LoVo (cell line): ENCODE measurements at places on chromosomes 5 and 9.

DNA sequence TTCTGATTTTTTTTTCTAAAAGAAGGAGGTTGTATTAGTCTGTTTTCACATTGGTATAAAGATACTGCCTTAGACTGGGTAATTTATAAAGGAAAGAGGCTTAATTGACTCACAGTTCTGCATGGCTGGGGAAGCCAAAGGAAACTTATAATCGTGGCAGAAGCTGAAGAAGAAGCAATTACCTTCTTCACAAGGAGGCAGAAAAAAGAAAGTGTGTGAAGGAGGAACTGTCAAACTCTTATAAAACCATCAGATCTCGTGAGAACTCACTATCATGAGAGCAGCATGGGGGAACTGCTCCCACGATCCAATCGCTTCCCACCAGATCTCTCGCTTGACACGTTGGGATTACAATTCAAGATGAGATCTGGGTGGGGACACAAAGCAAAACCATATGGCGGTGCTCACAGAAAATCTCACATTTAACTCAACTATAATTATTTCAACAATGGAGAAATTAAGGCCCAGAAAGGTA is 27.1 kb downstream of the DPYSL3 start:
- DNase-seq, result no peak

GRCh38 chr5:125277494-125278154 is 531.2 kb upstream of the ZNF608 start:
- peak; percentile 84 for DNase-seq

GRCh38 chr5:9947225-9947714 is 302.4 kb downstream of the ATPSCKMT start:
- DNase-seq, result no peak

- DNase-seq, result no peak
These were observed 130.1 kb downstream of the C9orf50 start for GRCh38 chr9:129490583-129491486.

DNA sequence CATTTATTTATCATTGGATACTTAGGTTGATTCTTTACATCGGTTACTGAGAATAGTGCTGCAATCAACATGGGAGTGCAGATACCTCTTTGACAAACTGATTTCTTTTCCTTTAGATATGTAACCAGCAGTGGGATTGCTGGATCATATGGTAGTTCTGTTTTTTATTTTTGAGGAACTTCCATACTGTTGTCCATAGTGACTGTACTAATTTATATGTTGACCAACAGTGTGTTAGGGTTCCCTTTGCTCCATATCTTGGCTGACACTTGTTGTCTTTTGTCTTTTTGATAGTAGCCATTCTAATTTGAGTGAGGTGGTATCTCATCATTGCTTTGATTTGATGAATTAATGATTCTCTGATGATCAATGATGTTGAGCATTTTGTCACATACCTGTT is 137.3 kb upstream of the PITX1 start:
- no peak for DNase-seq

DNA sequence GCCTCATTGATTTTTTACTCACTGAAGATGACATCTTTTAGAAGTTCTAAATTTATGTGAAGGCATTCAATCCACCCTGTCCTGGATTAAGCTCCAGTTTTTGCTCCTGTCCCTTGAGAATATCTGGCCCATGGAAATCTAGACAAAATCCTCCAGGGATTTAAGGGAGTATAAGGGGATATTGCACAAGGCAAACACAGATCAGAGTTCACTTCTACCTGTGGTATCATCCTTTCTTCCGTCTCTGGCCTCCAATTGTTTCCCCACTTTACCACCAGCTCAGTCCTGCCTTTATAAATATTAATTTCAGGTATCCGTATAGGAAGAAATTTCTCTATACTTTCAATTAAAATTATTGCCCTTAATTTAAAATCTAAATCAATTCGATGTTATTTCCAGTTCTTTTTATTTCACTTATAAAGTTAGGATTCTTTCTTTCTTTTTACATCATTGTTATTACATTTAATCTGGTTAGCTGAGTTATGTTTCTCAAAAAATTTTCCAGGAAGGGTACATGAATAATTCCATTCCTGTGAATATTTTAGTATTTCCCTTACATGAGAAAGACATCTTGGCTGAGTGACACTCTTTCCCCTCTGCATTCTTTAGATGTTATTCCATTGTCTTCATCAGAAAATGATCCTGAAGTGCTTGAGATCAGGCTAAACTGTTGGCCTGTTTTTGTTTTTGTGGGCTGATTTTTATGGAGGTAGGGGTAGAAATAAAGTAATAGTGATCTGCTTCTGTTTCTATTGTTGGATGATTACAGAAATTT is 194.3 kb upstream of the MAP3K1 start:
- DNase-seq, result no peak

- DNase-seq, result no peak
These were observed 46.5 kb downstream of the RETREG1 start for GRCh38 chr5:16570121-16570815.

DNA sequence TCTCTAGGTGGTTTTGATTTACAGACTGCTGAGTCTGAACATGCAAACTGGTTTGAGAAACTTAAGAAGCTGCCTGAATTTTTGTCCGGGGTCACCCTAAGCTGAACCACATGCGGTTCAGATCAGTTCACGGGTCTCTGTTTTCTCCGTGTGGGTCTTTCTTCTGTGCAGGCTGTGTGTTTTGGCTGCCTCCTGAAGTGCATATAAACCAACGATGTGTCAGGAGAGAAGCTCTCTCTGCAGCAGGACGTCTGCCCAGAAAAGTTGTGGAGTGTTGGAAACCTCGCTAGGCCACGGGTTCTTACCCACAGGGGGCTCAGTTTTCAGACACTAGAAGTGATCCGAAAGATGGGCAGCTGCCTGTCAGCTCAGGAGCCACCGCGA is 364.2 kb downstream of the IRX2 start:
- DNase-seq, result no peak

DNA sequence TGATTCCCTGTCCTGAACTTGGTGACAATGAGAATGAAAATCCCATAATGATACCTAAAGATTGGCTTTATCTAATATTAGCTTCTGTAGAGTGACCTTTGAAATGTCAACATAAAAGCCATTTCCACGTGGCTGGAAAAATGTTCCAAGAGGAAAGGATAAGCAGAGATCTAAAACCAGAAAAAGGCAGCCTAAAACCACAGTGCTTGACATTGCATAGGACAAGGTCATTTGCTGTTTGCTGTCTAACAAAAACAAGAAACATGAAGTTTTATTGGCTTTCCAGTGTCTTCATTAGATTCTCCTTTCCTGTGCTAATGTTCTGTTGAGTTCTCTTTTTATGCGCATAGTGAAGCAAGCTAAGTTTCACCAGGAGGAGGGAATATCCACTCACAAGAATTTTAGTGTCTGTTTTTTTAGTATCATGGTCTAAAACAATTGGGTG is 44.6 kb downstream of the CPEB4 start:
- no peak for DNase-seq

- DNase-seq, result no peak
These were observed 12.9 kb downstream of the RAD23B start for GRCh38 chr9:107295995-107296394.

- DNase-seq, result no peak
These were observed 316.5 kb downstream of the DIRAS2 start for GRCh38 chr9:90325913-90326653.

GRCh38 chr9:18194316-18194715 is 279.6 kb upstream of the ADAMTSL1 start:
- DNase-seq, result no peak

GRCh38 chr5:55742778-55743177 is 4.9 kb downstream of the DDX4 start:
- no peak for DNase-seq

DNA sequence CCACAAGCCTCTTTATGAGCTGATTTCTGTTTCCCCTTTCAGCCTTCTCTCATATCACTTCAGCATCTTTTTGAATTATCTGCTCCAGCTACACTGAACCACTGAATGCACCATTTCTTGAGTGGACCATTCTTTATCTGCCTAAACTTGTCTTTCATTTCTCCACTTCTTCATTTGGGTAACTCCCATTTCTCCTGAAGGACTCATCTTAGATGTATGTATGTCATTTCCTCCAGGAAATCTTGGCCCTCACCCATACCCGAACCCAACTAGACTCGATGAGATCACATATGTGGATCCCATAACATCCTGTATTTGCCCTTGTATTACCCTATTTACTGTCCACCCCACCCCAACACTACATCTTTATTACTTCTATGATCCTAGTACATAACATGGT is 249.8 kb downstream of the KIF4B start:
- no peak for DNase-seq

- no peak for DNase-seq
These were observed 53.3 kb downstream of the AOPEP start for GRCh38 chr9:94779693-94780290.

GRCh38 chr9:132663117-132663516 is 6.7 kb downstream of the DDX31 start:
- DNase-seq, result no peak

GRCh38 chr5:16616536-16617273 is at the start of gene RETREG1:
Gene RETREG1 (minus strand): TSS chr5:16616997. CDS start chr5:16616971, 26 bp downstream.
- peak; percentile 74 for DNase-seq

- DNase-seq, result no peak
These were observed 74.1 kb upstream of the PIK3R1 start for GRCh38 chr5:68141494-68141893.

DNA sequence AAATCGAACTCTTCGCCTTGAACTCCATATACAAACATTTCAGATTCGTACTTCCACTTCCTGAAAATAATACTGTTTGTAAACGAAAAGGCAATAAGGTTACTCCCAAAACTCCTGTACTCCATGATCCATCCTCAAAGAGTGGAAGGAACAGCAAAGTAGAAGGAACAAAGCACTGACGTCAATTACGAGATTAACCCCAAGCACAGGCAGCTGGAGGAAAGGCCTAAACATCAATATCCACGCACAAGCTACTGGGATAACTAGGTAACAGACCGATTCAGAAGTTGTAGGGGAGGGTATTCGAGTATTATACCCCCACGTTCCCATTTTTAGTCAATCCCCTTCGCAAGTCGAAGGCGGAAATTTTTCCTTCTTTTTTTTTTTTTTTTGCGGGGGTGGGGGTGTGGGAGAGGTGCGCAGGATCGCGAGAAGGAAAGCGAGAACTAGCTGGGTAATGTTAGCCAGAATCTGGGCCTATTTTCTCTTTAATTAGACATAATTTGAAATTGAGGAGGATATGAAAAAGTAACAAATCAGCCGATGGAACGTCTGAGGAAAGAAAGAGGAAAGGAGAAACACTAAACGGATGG is 909 bp downstream of the AFF4 start:
- peak; percentile 58 for DNase-seq

DNA sequence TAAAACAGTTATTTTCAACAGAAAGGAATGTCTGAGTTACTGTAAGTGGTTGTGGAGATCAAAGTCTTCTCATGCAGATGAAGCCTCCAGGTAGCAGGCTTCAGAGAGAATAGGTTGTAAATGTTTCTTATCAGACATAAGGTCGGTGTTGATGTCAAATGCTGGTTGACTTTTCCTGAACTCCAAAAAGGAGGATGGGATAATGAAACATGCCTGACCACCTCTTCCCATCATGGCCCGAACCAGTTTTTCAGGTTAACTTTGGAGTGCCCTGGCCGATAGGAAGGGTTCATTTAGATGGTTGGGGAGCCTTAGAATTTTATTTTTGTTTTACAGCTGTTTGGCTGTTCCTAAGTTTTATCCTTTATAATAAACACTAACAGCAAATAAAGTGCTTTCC is 478.4 kb downstream of the ACTL7B start:
- DNase-seq, result no peak

DNA sequence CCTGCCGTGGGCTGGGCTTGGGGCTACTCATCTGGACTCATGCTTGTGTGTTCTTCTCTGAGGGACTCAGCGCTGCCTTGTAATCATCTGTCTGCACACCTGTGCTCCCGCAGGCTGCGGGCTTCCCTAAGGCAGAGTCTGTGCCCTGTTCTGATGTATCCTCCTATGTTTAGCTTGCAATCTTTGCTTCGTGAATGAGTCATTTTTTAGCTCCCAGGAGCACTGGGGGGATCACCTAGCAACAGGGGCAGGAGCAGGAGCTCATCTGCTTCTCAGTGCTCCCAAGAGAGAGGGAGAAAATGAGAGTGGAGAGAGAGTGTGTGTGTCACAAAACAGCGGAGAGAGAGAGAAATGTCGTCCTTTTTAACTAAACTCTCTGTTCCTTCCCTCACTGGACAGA is 202.4 kb upstream of the ZNF618 start:
- DNase-seq, result no peak

GRCh38 chr5:174409070-174409469 is 315.3 kb upstream of the MSX2 start:
- DNase-seq, result no peak

DNA sequence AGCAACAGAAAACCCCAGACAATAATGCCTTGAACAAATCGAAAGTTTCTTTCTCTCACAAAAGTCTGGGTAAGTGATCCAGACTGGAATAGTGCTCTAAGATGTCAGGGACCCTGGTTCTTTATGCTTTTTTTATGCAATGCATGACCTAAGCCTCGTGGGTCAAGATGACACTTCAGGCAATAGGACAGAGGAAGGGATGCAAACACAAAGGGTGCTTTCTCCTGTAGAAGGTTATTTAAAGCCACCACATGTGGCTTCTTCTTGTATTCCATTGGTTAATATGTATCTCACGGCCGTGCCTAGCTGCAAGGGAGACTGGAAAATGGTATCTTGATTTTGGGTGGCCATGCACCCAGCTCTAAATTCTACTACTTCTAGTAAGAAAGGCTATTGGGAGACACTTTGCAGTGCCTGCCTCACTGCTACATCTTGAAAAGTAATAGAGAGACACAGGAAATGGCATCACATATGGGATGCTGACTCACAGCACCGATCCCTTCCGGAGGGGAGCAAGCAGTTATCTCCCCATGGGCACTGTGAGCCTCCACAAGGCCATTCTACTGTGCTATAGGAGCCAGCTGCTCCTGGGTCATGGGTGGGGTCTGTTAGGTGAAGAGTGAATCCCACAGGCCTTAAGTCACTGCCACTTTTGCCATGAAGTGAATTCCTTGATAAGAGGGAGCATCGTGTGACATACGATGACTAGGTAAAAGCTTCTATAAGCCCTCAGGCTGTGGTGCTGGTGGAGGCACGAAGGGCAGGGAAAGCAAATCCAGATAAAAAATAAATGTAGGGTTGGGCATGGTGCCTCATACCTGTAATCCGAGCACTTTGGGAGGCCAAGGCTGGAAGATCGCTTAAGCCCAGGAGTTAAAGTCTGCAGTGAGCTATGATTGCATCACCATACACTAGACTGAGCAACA is 32.5 kb upstream of the RAB14 start:
- no peak for DNase-seq

DNA sequence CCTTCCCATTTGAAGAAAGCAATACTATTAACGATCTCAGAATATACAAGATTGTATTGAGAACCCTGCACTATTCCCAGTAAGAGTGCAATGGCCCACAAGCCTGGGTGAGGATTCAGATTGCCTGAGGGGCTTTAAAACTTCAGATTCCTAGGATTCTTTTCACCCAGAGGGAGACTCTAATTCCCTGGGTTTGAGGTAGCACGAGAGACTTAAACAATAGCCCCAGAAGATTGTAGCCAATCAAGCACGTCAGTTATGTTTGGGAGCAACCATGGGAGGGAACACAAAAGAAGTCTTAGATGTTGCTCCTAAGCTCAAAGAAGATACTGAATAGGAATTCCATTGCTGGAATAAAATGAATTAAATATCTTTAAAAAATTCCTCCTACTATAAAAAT is 17.9 kb downstream of the MRPS27 start:
- no peak for DNase-seq

- DNase-seq, result no peak
These were observed 74.8 kb upstream of the RXRA start for GRCh38 chr9:134251296-134252069.

GRCh38 chr9:135309763-135310125 is 169.8 kb upstream of the PPP1R26 start:
- DNase-seq, result no peak

- no peak for DNase-seq
These were observed 309.4 kb downstream of the KDM4C start for GRCh38 chr9:7067169-7067568.

GRCh38 chr5:132591145-132591544 is 34.4 kb downstream of the RAD50 start:
- no peak for DNase-seq
